ENCODE measurements at places on chromosomes 1 and 21.
A peak's percentile ranks its signal among the peaks of the same experiment; 100 is the strongest.

DNA sequence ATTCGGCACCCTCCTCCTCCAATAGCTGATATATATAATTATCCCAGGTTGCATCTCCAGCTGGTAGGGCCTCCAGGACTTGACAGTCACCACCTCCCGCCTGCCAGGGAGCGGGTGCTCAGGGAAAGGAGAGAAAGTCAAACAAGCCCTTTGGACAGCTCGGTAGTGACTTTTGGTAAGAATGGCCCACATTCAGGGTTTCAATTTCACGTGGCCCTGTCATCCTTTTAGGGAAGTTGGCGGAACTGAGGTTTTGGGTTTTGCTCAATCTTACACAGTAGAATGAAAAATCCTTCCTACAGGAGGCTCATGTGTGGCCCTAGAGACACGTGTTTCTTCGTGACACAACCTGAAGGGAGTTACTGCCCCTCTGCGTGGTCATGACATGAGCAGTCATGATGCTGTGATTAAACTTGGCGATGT is 44.2 kb downstream of the CAPN8 start:
- no peak for DNase-seq

GRCh38 chr1:222772996-222773379 is 36.0 kb downstream of the FAM177B start:
- no peak for DNase-seq

DNA sequence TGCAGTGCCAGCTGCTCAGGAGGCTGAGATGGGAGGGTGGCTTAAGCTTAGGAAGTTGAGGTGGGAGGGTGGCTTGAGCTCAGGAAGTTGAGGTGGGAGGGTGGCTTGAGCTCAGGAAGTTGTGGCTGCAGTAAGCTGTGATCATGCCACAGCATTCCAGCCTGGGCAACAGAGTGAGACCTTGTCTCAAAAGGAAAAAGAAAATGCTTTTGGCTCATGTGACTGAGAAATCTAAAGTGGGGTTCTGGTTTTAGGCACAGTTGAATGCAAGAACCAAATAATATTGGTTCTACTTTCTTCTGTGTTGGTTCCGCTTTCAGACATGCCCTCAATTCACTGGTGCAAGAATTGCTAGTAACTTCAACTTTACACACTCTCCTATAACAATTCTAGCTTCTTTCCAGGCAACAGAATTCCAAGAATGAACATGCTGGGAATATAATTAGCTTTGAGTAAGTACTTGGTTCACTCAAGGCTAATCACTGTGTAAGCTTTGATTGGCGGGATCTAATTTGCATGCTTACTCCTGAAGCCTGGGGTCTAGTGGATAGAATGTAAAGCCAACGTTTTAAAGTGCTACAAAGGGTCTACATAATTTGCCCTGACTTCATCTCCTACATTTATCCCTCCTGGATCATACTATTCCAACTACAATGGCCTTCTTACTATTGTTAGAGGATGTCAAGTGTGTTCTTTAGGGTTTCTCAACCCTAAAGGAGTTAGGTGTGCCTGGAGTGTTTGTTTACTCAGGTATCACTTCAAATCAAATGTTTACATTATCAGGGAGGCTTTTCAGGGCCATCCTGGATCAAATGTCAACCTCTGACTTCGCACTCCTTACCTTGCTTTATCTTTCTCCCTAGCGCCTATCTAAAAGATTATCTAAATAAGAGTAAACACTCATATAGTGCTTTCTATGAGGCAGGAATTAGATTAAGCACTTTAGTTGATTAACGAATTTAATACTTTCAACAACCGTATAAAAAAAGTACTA is 115.1 kb downstream of the SLC16A1 start:
- DNase-seq = no peak

DNA sequence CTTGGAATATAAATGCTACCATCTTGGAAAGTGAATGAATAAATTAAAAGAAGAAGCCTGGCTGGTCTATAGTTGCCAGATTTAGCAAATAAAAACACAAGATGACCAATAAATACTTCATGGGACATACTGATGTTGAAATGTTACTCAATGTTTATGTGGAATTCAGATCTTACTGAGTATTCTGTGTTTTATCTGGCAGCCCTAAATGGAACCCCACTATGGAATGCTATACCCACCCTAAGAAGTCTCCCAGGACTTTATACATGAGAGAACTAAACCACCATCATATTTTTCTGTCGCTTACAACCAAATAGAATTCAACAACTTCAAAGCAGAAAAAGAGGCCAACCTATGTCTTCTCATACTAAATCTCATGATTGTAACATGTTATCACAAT is 177.6 kb upstream of the HMCN1 start:
- peak; percentile 76 for DNase-seq

Measured in fibroblast of skin of left quadriceps (primary cell).